ENCODE measurements at places on chromosomes 7 and 10. TPM values are rescaled to one million over a fixed set of nuclear protein-coding genes. Genes with fewer than 3 reads are reported as not detected.

ZNF488 gene
- polyA plus RNA-seq: 0.14 TPM

DNA sequence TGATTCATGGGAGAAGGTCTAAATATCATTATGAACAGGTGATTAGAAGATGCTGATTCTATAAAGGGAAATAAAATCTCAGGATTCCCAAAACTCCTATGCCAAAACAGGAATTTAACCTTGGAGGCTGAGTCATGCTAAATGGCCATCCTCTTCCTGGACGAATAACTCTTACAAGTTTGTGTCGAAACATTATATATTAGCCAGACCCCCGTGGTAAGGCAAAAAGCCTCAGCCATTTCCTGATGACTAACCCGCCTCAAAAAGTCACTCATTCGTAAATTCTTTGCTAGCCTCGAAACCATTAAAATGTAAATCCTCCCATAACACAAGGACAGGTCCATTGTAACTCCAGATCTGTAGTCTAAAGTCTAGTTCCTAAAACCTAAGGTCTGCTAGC, 32.0 kb downstream of the CUL2 start:
- peak; percentile 94 for DNase-seq

TPST1 gene
- 37.7 TPM for polyA plus RNA-seq

DNA sequence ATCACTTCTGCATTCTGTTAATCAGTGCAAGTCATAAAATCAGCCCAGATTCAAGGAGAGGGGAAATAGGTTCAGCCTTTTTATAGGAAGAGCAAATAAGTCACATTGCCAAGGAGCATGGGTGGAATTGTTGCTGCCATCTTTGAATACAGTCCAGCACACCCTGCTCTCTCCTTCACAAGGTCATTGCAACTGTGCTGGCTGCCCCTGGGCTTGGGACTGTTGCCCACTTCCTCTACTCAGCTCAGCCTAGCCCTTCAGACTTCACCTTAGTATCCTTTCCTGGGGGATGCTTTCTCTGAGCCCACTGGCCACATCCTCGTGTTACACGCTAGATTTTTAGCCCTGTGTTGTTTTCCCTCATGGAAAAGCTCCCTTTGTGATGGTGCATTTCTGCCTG, 527.7 kb downstream of the GALNT17 start:
- no peak for DNase-seq

MDFIC gene
- polyA plus RNA-seq: 18.1 TPM

DNA sequence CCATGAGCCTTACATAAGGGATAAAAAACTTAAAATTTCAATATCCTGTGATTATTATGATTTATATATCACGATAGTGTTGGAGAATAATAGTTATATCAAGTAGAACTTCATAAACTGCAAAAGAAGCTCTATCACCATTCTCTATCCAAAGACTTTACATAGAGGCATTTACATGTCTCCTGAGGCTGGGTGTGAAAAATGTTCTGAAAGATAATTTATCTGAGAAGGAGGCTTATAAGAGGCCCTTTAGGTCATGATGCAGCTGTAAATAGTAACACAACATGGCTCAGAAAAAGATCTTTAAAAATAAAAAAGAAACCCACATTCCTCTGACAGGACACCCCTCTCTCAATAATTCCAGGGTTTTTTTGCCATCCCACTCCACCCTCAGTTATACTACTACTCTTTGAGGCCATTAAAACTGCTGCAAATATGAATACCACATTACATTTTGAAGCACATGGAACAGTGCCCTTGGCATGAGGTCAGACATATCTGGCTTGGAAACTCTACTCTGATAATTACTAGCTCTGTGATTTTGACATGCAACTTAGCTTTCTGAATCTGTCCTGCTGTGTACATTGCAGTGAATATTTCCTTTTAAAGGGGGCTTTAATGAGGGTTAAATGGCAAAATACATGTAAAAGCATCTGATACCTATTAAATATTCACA, 55.5 kb downstream of the SLC16A12 start:
- peak; percentile 9 for DNase-seq

DNA sequence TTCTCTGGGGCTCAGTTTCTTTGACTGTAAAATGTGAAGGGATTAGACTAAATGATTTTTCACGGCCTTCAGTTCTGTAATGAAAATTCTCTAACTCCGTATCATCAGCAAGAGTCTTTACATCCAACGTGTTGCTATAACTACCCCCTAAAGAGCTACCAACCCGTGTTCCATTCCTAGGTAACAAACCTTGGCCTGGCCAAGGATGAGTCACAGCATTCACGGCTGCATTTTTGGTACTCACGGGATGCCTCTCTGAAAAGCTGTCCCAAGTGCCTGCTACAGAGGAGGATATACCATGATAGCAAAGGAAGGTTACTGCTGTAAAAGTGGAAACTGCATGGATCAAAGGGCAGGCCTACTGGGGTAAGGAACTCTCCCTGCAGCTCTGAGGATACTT, 5.9 kb downstream of the LRRC4 start:
- DNase-seq: peak; percentile 56

DNA sequence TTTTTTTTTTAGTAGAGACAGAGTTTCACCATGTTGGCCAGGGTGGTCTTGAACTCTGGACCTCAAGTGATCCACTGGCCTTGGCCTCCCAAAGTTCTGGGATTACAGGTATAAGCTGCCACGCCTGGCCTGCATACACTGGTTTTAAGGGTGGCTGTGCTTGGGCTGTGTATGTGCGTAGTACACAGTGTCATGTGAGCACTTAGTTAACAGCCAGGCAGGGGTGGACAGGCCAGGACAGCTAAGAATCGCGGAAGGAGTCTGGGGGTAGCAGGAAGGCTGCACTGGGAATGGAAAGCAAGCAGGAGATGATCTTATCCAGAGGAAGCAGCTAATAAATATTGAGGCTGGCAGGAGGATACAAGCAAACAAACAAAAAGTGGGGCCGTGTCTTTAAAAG, 380.0 kb upstream of the GALNT17 start:
- DNase-seq: no peak

HYAL4 gene
- not detected for polyA plus RNA-seq

GRCh38 chr7:130365511-130366441, 14.5 kb upstream of the CPA1 start:
- DNase-seq: peak; percentile 94

OR2A1 gene
- polyA plus RNA-seq: not detected

DGKB gene
- polyA plus RNA-seq: not detected

GRCh38 chr10:22552888-22553378, 161.4 kb downstream of the PIP4K2A start:
- DNase-seq: peak; percentile 18

FAM237B gene
- not detected for polyA plus RNA-seq

TRDMT1 gene
- polyA plus RNA-seq: 2.2 TPM

DNA sequence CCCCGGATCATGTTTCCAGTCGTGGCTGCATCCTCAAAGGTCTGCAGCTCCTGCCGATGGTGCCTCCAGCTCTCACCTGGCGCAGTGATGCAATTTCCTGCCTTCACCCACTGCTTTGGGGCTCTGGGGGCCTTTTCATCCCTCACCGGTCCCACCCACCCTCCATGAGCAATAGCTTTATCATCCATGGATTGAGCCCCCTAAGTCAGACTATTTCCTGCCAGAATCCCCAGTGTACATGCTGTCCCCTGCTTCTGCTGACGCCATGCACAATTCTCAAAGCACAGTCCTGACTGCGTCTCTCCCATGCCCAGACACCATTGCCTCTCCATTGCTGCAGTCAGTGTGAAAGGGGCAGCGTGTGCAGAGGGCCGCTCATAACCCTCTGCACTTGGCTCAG, 49.7 kb downstream of the FAM241B start:
- DNase-seq: no peak

DNA sequence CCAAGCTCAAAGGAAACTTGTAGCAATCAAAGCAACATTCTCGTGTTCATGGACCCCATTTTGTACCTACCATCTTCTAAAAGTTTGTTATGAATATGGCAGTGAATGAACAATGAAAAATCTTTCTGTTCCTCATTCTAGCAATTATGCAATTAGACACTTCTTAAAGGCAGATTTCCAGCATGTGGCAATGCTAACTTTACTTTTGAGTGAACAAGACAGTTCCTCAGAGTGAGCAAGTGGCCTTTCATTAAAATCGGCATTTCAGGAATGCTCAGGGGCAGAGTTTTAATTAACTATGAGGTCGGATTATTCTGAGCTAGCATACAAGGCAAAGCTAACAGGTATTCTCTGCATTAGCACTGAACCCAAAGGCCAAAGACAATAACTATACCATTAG, 48.4 kb upstream of the NFE2L3 start:
- no peak for DNase-seq

- no peak for DNase-seq
Observed at GRCh38 chr7:88540012-88540411, 219.5 kb upstream of the ZNF804B start.

All from IMR-90 (cell line).